ENCODE measurements at places on chromosomes 2 and 18. TPM values are rescaled to one million over a fixed set of nuclear protein-coding genes. Genes with fewer than 3 reads are reported as not detected.

DNA sequence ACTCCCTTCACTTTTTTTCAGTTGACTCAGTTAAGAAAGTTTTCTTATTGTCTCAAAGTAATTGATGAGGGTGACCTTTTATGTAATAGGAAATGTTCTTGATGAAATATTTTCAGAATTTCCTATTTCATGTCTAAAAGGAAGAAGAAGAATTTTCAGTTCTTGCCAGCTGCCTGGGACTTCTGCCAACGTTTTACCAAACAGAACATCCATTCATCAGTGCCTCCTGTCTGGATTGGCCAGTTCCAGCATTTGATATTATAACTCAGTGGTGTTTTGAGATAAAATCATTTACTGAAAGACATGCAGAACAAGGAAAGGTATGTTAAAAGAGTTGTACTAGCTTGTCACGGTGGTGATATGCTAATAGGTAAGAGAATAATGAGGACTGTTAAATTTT is 104.7 kb upstream of the MYO3B start:
- H3K36me3 ChIP-seq, result no peaks in the 10 kb centered on the region
- no peak overlapping the region for H3K27ac ChIP-seq
- no peak overlapping the region for H3K4me3 ChIP-seq
- H3K4me1 ChIP-seq, result no peaks in the 10 kb centered on the region
- DNase-seq, result peak; percentile 71
- H3K27me3 ChIP-seq, result no peaks in the 10 kb centered on the region

- H3K4me3 ChIP-seq, result no peak overlapping the region
- no peak overlapping the region for H3K27ac ChIP-seq
- no peaks in the 10 kb centered on the region for H3K36me3 ChIP-seq
- DNase-seq, result no peak
- H3K27me3 ChIP-seq, result no peaks in the 10 kb centered on the region
Observed at GRCh38 chr18:77859634-77860033, 610.0 kb downstream of the GALR1 start.

DNA sequence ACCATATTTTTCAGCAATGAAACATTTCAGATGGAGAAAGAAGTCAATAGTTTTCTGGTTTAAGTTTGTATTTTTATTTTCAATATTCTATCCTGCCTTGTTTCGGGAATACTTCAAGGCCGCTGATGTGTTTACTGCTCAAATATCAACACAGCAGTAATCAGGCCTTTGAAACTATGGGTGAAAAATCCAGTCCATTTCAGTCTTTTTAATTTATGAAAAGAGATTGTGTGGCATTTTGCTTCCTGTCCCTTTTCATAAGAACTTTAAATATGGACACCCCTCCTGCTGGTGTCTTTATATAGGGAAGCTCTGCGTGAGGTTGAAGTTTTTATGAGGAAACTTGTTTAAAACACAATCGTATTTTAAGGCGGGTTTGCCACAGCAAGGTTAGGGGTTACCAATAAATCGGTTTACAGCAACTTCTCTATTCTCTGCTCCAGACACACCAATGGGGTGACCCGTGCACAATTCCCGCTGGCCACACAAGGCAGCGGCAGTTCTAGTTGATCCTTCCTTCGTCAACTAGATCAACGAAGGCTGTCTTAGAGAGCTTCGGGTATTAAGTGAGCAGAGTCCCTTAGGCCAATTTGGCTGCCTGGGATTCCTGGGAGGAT is 1.2 kb upstream of the TANC1 start:
- H3K4me3 ChIP-seq, result peak overlapping the region; percentile 65
- H3K27me3 ChIP-seq, result no peaks in the 10 kb centered on the region
- no peaks in the 10 kb centered on the region for H3K4me1 ChIP-seq
- peak overlapping the region; percentile 89 for H3K27ac ChIP-seq

MCM6 gene
- total RNA-seq, result 9.9 TPM

DNA sequence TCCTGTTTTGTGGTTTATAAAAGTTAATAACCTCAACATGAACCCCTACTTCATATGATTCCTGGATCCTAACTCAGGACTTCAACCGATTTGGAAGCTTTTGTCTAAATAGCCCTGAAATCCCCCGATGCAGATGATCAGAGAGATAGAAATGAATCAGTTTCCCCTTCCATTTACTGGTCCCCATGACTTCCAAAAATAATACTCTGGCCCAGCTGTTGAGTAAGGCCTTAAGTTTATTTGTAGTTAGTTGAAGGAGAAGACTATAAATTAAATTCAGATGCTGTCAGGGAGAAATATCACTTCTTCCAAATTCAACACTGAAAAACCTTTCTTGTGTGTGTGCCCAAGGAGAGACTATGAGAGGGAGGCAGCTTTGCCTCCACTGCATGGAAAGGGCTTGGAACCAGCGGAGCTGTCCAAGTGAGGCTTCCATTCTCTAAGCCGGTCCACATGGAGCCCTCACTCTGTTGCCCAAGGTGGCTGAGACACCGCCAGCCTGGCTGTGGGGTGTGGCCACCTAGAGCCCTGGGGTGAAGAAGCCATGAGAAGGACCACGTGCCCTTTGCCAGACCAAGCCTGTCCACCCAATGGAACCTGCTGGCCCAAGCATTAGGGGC is 53.6 kb downstream of the PIEZO2 start:
- no peak overlapping the region for H3K4me3 ChIP-seq
- DNase-seq, result no peak
- no peaks in the 10 kb centered on the region for H3K36me3 ChIP-seq
- no peak overlapping the region for H3K27ac ChIP-seq
- H3K4me1 ChIP-seq, result no peaks in the 10 kb centered on the region

GRCh38 chr18:45249246-45249661 is 366.0 kb upstream of the SLC14A2 start:
- H3K36me3 ChIP-seq, result no peaks in the 10 kb centered on the region
- H3K27me3 ChIP-seq, result no peaks in the 10 kb centered on the region
- H3K4me1 ChIP-seq, result peaks cover 11% of the 10 kb centered on the region
- no peak overlapping the region for H3K4me3 ChIP-seq
- H3K27ac ChIP-seq, result peak overlapping the region; percentile 56

RBKS gene
- 3.1 TPM for total RNA-seq

GRCh38 chr2:12669036-12669435 is 47.7 kb upstream of the TRIB2 start:
- no peak for DNase-seq
- H3K4me1 ChIP-seq, result no peaks in the 10 kb centered on the region
- H3K27me3 ChIP-seq, result no peaks in the 10 kb centered on the region
- no peak overlapping the region for H3K27ac ChIP-seq
- no peaks in the 10 kb centered on the region for H3K36me3 ChIP-seq
- H3K4me3 ChIP-seq, result no peak overlapping the region
